ENCODE measurements at places on chromosomes 5 and 9.
A peak's percentile ranks its signal among the peaks of the same experiment; 100 is the strongest.

DNA sequence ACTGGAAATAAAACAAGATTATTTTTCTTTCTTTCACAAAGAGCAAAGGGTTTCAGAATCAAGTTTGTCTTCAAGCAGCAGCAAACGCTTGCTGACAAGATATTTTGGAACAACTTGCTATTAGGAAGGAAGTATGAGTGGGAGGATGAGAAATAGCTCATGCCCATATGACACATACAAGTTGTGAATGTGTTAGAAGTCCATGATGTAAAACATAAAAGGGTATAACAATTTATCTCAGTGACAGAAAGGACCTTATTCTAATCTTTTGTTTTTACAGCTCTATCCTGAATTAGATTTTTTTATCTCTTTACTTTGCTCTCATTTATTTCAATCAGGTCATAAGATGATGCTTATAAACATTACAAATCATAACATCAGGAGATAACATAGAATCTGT lies 516.6 kb upstream of the MEF2C start:
- peak; percentile 52 for DNase-seq

DNA sequence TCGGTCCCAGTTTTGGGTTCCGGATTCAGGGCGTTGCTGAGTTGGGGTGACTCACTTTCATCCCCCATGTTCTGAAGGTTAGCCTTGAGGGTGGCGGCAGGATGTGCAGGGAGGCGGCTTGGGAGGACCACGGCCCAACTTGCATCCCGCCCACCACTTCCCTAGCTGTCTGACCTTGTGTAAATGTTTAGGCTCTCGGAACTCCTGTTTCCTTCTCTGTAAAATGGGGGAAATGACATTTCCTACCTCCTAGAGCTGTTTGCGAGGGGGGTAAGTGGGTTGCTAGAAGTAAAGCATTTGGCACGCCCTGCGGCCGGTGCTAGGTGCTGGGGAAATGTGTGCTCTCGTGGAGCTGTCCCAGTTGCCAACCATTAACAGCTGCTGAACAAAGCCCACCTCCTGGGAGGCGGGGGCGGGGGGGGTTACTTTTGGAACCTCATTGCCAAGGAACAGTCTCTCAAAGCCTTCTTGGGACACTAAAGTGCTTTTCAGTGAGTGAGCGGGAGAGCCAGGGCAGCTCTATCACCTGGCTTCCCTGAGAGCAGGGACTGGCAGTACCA lies 27.5 kb downstream of the PTGES2 start:
- peak; percentile 25 for DNase-seq

DNA sequence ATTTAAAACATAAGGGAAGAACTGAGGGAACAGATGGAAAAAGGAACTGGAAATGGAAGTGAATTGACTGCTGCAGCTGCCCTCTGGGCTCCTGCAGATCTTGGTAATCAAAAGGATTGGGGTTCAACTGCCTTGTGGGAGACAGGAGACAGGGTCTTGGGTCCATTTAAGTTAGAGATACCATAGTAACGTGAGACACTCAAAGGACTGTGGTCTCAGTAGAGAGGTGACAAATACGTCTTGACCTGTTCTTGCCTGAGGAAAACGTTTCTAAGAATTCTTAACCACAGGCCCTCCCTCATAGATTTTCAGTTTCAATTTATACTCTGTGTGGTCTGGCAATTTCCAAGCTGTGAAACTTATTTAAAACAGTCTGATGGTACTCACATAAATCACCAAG lies 100.8 kb upstream of the DHFR start:
- peak; percentile 17 for DNase-seq

DNA sequence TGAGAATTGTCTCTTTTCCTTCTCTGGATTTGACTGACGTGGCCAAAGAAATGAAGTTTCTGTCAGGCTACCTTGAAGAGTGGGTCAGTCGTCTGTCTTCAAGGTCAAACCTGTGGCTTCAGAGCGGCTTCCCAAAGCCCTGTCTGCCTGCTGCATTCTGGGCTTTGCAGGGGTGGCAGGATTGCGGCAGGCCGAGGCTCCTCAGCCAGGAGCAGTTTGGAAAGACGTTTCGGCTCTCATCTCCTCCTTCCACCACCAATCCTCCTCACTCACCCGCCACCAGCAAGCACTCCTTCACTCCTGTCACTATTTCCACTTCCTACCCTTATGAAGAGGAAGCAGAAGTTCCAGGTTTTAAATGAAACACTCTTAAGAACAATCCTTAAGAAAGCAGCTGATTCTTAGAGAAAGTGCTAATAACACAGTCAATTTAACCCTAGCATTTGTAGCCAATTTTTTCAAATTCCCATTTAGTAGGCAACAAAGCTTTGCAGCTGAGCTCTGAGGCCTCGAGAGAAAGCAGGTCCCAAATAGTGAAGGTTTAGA lies 351.7 kb downstream of the ZNF608 start:
- DNase-seq: no peak

DNA sequence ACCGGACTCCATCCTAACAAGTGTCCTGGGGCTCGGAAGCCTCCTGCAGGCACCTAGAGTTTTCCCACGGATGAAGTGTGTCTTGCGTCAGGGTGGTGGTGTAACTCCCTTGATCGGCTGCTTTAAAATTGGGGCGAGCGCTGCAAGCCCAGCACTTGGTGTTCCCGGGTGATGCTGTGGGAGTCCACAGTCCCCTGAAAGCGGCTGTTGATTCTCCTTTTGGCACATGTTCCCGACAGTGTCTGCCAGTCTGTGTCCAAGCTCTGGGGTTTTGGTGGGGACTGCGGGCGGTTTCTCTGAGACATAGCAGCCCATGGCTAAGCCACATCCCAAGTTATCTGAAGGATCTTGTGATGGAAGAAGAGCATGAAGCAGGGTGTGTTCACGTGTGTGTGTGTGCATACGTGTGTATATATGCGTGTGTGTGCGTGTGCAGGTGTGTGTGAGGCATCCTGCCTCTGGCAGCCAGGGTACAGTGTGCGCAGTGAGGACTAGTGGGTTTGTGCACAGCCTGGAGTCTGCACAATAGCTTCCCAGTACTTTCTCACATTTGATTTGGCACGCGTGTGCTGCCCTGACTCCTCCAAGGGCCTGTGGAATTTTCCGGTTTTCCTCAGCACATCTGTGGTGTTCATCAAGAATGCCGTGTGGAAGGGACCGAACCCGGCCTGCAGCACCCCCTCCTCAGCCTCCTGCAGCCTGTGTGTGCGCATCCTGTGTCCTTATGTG lies 16.9 kb downstream of the SLC25A48 start:
- no peak for DNase-seq

DNA sequence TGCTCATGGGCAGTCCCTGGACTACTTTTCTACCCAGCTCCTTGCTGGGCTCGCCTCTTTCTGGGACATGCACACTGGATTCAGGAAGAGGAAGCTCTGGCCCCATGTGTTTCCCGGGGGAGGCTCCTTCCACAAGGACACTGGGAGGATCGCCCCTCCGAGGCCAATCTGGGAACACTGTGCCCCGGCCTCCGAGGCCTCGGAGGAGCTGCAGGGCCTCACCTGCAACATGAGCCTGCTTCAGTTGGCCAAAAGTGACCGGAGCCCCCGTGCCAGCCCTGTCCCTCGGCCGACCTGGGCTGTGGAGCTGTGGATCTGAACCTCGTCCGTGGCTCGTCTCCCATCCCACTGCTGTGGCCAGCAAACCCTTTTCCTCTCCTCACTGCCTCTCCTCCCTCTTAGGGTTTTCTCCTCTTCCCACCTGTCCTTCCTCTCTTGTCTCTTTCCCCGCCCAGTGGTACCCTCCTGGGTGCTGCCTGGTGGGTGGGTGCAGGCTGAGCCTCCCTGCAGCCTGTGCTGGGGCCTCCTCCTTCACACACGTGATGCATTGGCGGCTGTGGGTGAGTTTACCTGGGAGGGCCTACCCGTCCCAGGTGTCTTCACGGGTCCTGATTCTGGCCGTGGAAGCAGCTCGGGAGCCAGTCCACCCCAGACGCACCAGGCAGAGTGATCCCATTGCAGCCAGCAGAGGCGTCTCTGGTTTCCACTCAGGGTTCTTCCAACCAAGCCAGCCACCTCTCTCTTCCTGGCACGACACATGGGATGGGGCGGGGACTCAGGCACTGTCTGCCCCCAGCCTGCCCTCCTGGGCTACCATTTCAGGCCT lies 241.8 kb downstream of the CACNA1B start:
- no peak for DNase-seq

GRCh38 chr9:14218253-14218652 lies 95.7 kb downstream of the NFIB start:
- DNase-seq: no peak

- DNase-seq: no peak
Observed at GRCh38 chr9:99399474-99399873, 177.4 kb downstream of the SEC61B start.

GRCh38 chr5:38259062-38259808 lies 876 bp downstream of the EGFLAM start:
- no peak for DNase-seq

DNA sequence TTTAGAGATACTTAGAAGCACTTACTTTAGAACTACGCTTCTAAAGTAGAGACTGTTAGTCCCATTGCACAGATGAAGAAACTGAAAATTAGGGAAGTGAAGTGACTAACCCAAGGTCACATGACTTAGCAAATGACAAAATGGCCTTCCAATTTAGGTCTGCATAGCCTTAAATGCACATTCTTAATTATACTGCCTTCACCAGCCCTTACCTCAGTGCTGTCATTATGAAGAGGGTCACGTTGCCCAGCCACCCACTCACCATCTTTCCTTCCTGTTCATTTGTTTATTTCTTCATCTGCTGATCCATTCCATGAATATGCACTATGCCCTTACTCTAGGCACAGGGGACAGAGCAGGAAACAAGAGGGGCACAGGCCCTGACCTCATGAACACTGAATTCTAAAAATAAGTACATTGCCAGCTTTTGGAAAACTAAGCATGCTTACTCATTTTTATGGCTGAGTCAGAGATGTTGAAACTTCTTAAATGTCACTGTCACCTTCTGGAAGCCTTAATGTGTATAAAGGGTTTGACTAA lies 8.6 kb downstream of the HAVCR2 start:
- DNase-seq: peak; percentile 28

DNA sequence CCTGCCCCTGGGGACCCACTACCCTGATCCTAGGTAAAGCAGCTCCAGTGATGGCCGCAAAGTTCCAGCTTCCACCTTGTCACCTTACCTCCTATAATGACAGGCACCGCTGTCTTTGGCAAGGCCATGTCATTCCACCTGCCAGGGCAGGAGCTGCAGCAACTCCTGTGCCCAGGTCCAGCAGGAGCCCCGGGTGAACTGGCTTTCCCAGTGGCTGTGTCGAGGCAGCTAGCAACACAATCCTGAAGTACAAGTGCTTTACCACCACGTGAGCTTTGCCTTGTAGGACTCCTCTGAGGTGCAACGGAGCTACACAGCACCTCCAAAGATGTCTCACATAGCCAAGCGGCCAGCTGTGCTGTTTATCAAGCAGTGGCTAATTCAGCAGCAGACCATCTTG lies 20.7 kb upstream of the MGAT1 start:
- no peak for DNase-seq

- no peak for DNase-seq
Observed at GRCh38 chr5:14286574-14287421, 143.7 kb downstream of the TRIO start.

GRCh38 chr9:99030610-99031109 lies 74.3 kb upstream of the TGFBR1 start:
- DNase-seq: no peak

- DNase-seq: no peak
Observed at GRCh38 chr5:7462758-7463157, 66.8 kb downstream of the ADCY2 start.

DNA sequence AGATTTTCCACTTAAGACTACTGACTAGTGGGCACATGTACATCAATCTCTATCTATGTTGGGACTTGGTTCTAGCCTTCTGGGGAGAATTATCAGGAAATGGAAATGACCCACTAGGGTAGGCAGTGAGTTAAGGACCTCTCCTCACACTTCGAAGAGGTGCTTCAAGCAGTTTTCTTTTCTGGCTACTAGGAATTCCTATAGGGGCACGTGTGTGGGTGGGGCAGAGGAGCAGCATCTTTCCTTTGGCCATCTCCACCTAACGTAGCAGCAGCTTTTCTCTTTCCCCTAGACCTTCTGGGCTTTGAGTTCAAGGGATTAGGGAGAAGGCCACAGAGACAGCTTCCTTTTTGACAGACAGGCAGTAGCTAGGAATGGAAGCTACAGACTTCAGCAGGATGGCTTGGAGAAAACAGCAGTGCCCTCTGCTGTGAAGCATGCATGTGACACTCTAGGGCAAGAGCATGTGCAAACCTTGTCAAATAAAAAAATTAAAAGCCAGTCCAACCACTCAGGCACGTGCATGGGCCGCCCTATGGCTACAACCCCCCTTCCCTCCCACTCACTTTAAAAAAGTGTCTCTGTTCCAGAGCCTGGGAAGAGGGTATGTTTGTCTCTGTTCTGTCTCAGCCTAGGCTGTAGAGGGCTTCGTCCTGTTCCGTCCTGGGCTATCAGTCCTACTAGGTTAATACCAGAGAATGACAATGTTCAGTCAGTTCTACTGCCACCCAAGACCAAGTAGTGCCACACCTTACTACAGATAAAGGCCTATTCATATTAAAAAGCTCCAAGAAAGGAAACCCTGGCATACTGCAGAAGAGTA lies 8.7 kb upstream of the GFRA3 start:
- DNase-seq: peak; percentile 87

GRCh38 chr5:88892669-88893068 lies 9.7 kb upstream of the MEF2C start:
- no peak for DNase-seq

All from choroid plexus epithelial cell (primary cell).